AG09319 (cell line): ENCODE measurements at places on chromosomes 7 and 10.

DNA sequence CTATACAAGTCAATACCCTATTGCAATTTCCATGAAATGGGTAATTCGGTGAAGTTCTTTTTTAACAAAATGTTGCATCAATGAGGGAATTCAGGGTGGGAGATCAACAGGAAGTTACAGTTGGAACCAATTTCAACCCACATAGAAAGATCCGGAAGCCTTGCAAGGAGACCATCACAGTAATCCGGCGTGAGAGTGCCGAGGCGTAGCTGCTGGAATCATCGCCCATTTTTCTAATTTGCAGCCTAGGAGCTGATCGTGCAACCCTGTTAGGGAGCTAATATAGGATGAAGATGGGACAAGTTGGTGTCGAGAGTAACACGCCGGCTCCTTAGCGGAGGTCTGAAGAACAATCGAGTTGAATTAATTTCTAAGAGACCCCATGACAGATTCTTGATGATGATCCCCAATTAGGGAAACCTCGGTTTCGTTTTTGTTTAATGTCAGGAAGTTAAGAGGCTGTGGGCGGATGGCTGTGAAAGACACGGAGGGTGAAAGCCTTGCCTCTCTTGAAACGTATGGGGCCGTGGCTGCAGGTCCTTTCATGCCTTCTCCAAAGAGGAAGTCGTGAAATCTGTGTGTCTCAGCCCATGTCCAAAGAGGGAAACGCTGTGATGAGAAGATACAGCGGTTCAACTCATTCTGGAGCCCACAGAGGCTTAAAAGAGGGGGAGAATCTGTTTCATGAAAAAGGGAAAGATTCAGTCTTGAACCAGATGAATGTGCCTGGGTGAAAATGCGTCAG, 51.2 kb upstream of the CARD11 start:
- no peak for DNase-seq

GRCh38 chr10:5976512-5977470, 552 bp downstream of the IL15RA start:
- peak; percentile 7 for DNase-seq

- DNase-seq, result no peak
Measured at GRCh38 chr10:7611909-7612308, 54.9 kb downstream of the ITIH5 start.

DNA sequence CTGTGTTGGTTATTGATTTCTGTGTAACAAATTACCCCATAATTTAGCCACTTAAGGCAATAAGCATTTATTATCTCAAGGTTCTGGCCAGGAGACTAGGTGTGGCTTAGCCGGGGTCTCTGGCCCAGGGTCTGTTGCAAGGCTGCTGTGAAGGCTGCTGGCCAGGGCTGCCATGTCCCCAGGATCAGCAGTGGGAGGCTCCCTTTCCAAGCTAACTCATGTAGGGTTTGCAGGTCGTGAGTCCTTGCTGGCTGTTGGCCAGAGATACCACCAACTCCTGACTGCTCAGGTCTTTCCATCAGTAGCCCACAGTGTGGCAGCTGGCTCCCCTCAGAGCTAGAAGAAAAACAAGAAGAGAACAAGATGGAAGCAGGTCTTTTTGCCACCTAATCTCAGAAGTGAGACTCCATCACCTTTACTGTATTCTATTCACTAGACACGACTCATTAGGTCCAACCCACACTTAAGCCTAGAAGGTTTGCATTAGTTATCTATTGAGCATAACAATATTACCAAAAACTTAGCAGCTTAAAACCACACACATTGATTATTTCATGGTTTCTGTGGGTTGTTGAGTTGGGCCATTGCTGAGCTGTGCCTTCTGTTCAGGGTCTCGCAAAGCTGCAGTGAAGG, 185.6 kb downstream of the PFKFB3 start:
- no peak for DNase-seq

DNA sequence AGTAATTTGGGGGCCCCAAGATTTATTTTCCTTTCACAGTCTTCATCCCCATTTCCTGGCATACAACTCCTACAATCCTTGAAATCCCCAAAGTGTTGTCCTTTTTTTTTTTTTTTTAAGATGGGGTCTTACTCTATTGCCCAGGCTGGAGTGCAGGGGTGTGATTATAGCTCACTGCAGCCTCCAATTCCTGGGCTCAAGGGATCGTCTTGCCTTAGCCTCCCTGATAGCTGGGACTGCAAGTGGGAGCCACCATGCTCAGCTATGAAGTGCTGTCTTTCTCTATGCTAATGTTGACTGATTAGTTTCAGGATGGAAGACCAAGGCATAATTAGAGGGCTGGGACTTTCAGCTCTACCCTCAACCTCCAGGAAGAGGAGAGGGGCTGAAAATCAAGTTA, 41.9 kb upstream of the KAT6B start:
- no peak for DNase-seq

- DNase-seq, result no peak
Measured at GRCh38 chr10:101575580-101576210, 12.4 kb downstream of the POLL start.

DNA sequence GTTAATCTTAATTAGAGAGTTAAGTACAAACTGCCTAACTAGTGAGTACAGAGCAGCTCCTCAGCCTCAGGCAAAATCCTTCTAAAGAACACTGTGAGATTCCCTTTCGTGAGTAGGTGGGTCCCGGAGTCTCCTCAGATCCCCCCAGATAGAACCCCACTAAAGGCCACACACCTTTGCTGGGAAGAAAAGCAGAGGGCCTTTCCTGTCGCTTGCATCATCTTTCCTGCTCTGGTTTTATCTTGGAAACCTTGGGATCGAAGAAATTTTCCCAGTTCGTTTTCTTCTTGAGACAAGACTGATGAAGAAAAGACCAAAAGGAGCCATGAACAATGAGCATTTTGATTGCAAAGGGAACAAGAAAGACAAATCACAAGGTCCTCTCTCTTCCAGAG, 40.9 kb downstream of the ICA1 start:
- DNase-seq, result no peak

- no peak for DNase-seq
Measured at GRCh38 chr7:158499082-158499455, 88.6 kb downstream of the PTPRN2 start.

DNA sequence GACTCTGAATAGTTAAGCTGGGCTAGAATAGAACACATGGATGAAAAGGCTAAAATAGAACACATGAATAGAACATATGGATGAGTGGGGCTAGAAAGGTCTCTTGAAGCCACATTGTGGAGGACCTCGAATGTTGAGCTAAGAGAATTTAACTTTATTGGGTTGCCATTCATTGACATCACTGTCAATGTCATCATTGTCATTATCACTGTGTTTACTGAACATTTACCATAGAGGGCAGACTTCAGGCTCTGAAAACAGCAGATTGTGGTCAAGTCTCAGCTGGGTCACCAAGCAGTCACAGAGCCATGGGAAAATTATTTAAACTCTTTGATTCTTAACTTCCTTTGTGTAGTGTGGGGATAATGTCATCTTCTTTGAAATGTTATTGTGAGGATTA, 80.4 kb downstream of the WDFY4 start:
- DNase-seq, result no peak

DNA sequence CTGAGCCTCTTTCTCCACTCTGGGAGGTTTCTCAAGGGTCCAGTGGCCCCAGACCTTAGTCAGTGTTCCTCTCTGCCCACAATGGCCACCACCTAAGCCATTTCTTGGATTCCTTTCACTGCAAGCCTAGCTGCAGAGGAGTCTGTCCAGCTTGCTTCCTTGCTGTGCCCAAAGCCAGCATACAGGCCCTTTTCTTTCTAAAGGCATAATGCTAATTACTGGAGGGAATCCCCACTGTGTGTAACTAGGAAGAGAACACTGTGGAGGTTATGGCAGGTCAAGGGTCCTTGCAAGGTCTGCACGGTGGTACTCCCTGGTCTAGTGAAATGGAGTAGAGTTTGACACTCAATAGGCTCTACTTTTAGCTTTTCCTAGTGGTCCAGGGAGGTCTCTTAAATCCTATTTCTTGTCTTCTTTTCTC, 70.4 kb upstream of the CC2D2B start:
- no peak for DNase-seq

- DNase-seq, result no peak
Measured at GRCh38 chr10:101031796-101032636, 982 bp downstream of the SFXN3 start.

DNA sequence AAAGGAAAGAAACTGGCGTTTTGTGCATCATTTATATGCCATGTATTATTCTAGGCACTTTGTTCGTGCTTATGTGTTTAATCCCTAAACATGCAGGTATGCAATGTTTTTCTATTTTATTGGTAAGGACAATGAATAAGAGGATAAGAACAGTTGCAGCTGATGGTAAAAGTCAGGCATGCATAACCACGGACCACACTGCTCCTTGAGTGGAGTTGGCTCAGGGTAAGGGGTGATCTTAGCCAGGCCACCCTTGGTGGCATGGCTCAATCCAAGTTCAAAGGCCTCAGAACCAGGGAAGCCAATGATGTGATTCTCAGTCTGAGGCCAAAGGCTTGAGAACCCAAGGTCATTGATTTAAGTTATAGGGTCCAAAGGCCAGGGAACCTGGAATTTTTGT, 1068.1 kb downstream of the NRG3 start:
- DNase-seq, result no peak

DNA sequence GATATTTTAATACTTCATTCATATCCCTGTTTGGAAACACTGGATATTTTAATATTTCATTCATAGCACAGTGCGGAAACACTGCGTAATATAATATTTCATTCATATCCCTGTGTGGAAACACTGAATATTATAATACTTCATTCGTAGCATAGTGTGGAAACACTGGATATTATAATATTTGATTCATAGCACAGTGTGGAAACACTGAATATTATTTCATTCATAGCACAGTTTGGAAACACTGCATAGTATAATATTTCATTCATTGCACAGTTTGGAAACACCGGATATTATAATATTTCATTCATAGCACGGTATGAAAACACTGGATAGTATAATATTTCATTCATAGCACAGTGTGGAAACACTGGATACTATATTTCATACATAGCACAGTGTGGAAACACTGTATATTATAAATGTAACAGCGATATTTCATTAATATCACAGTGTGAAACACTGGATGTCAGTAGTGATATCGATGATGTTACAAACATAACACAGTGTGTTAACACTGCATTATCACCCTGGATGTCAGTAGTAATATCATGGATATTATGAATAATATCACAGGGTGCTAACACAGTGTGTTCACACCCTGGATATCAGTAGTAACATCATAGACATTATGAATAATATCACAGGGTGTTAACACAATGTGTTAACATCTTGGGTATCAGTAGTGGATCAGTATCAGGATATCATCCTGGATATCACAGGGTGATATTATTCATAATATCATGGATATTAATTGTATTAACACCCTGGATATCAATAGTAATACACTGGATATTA, 2.9 kb upstream of the TMEM225B start:
- no peak for DNase-seq

GRCh38 chr7:1235501-1236131, 2.9 kb downstream of the UNCX start:
- no peak for DNase-seq

GRCh38 chr7:134452419-134452838, 6.5 kb downstream of the AKR1B1 start:
- DNase-seq, result no peak

DNA sequence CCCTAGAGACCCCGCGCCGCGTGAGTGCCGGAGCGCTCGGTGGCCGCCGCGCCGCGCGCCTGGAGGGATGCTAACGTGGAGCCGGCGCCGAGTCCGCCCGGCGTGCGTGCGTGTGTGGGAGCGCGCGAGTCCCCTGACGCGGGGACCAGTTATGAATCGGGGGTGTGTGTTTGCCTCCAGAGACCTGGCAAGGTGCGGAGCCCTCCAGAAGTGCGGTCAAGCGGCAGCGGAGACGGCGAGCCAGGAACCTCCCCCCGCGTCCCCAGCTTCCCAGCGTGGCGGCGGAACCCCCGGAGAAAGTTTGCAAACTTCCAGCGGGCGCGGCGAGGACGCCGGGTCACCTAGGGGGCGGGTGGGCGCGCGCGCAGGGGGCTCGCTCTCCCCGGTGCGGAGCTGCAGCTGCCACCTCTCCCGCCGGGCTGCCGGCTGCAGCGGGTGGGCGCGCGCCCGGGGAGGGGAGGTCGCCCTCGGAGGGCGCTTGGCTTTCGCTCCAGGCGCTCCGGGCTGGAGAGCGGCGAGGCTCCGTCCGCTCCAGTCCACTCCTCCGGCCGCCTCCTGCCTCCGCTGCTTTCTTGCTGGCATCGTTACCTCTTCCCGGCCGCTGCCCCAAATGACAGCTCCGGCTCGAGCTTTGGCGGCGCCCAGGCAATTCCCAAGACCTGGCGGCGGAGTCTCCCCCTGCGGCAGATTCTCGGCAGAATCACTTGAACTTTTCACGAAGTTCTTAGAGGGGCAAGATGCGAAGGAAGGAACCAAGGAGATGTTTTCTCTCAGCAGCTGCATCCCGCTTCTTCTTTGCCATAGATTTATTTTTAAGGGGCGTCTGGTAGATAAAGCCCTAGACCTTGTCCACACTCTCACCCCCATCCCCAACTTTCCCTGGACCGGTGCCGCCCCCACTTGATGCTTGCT, 2.3 kb upstream of the CREB5 start:
- no peak for DNase-seq

DNA sequence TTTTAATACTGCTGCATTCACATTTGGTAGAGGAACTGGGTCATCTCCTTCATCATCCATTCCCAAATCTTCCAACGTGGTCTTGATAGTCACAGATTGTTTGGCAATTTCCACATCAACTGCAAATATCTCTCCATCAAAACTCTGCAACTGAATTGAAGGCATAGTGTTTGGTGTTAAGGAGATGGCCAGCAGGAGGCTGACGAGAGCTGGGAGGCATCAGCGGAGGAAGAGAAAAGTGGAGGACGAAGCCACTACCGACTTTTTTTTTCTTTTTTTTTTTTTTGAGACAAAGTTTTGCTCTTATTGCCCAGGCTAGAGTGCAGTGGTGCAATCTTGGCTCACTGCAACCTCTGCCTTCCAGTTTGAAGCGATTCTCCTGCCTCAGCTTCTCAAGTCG, 205.0 kb upstream of the KCTD7 start:
- no peak for DNase-seq

DNA sequence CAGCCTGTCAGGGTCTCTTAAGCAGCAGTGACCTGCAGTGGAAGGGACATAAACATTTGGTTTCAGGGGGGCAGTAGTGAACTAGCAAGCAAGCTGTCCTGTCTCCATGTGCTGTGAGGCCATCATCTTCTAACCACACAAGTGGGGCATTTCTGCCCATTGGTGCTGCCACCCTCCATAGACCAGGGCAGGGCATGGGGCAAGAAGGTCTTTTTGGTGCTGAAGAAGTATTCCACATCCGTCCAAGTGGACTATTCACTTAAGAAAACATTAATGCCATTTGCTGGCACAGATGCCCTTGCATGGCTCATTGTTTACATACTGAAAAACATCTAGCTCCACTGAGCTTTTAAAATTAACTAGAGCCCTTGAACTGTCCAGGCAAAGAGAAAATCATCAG, 35.8 kb downstream of the ALOX5 start:
- no peak for DNase-seq

GRCh38 chr7:36280840-36281812, 108.5 kb upstream of the ANLN start:
- DNase-seq, result no peak
